Neural progenitor cell (in vitro differentiated cells): ENCODE measurements at places on chromosomes 7 and 10. TPM values are rescaled to one million over a fixed set of nuclear protein-coding genes. Genes with fewer than 3 reads are reported as not detected.
A peak's percentile ranks its signal among the peaks of the same experiment; 100 is the strongest.

- H3K4me1 ChIP-seq: no peaks in the 10 kb centered on the region
- H3K4me3 ChIP-seq: no peak overlapping the region
- H3K36me3 ChIP-seq: no peaks in the 10 kb centered on the region
- DNase-seq: no peak
- H3K27me3 ChIP-seq: no peaks in the 10 kb centered on the region
Observed at GRCh38 chr10:123392182-123392963, 238.2 kb downstream of the BUB3 start.

GRCh38 chr7:52656098-52656497, 379.3 kb upstream of the POM121L12 start:
- no peaks in the 10 kb centered on the region for H3K4me1 ChIP-seq
- H3K27ac ChIP-seq: no peak overlapping the region
- H3K27me3 ChIP-seq: no peaks in the 10 kb centered on the region
- H3K4me3 ChIP-seq: no peak overlapping the region
- DNase-seq: no peak
- H3K36me3 ChIP-seq: no peaks in the 10 kb centered on the region

ZNF775 gene
- 3.0 and 26.1 TPM in 2 replicates for total RNA-seq

- no peak for DNase-seq
- no peak overlapping the region for H3K27ac ChIP-seq
- no peaks in the 10 kb centered on the region for H3K27me3 ChIP-seq
- no peaks in the 10 kb centered on the region for H3K4me1 ChIP-seq
Observed at GRCh38 chr7:130293521-130293920, 560 bp downstream of the CPA4 start.

COL28A1 gene
- total RNA-seq: 0.43 and 0.60 TPM in 2 replicates

- H3K27me3 ChIP-seq: no peaks in the 10 kb centered on the region
- H3K4me1 ChIP-seq: peaks cover 3% of the 10 kb centered on the region
- DNase-seq: no peak
Observed at GRCh38 chr7:69907720-69908119, 309.4 kb downstream of the AUTS2 start.

- H3K4me3 ChIP-seq: no peak overlapping the region
- no peaks in the 10 kb centered on the region for H3K36me3 ChIP-seq
- no peaks in the 10 kb centered on the region for H3K4me1 ChIP-seq
- DNase-seq: no peak
- H3K27me3 ChIP-seq: no peaks in the 10 kb centered on the region
Observed at GRCh38 chr10:48758411-48758810, 73.7 kb downstream of the WDFY4 start.

GRCh38 chr7:125504848-125505247, 575.2 kb upstream of the POT1 start:
- H3K27me3 ChIP-seq: no peaks in the 10 kb centered on the region
- H3K4me1 ChIP-seq: peaks cover 7% of the 10 kb centered on the region
- no peak for DNase-seq

DNA sequence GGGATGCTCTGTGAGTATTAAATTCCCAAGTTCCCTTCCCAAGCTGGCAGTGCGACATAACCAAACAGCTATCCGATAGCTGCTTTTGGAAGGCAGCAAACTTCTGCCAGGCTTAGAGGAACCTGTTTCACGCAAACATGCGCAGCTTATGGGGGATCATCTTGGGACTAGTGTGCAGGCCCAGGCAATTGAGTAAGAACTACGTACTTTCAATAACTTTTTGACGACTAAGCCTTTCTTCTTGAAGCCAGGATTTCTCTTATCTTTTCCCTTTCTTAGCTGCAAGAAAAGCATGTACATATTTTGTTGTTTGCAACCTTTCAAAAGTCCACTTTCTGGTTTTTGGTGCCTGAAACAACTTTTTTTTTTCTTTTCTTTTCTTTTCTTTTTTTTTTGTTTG, 28.7 kb upstream of the SEPHS1 start:
- peaks cover 6% of the 10 kb centered on the region for H3K27me3 ChIP-seq
- H3K27ac ChIP-seq: no peak overlapping the region
- no peak for DNase-seq
- no peaks in the 10 kb centered on the region for H3K36me3 ChIP-seq
- no peak overlapping the region for H3K4me3 ChIP-seq

DNA sequence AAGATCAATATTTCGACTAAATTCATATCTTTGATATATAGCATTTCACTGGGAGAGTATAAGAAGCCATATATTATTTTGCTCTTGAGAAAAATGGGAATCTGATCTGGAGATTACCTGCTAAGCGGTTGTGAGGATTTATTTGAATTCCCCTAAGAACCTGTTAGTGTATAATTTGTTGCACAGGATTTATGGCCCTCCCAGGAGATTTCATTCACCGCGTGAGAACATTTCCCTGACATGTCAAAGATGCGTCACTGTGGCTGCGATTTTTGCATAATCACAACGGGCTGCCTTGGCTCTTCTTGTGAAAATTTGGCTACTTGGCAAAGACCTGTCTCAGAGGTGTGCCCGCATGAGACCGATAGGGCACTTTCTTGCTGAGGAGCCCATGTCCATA, 184.7 kb upstream of the PFKP start:
- DNase-seq: no peak
- H3K36me3 ChIP-seq: no peaks in the 10 kb centered on the region
- H3K4me1 ChIP-seq: no peaks in the 10 kb centered on the region
- H3K27ac ChIP-seq: no peak overlapping the region
- H3K4me3 ChIP-seq: no peak overlapping the region
- H3K27me3 ChIP-seq: no peaks in the 10 kb centered on the region

DNA sequence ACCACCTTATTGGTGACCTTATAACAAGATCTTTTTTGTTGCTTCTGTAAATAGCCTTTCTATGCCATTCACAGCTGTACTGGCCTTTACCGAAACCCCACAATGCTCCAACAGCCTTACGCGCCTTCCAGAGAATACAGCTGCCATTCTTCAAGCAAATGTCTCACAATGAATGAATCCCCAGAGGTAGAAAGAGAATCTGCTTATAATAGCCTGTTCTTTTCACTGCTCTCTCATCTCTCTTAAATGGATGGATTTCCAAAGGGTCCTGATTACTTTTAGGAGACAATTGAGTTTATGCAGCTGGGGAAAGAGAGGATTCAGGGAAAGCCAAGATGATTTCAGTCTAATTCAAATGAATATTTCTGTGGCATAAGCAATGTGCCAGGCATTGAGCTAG, 183.1 kb upstream of the PDE1C start:
- H3K27ac ChIP-seq: no peak overlapping the region
- H3K4me1 ChIP-seq: peaks cover 15% of the 10 kb centered on the region
- peak; percentile 59 for DNase-seq

GRM3 gene
- 13.6 and 22.2 TPM in 2 replicates for total RNA-seq

DNA sequence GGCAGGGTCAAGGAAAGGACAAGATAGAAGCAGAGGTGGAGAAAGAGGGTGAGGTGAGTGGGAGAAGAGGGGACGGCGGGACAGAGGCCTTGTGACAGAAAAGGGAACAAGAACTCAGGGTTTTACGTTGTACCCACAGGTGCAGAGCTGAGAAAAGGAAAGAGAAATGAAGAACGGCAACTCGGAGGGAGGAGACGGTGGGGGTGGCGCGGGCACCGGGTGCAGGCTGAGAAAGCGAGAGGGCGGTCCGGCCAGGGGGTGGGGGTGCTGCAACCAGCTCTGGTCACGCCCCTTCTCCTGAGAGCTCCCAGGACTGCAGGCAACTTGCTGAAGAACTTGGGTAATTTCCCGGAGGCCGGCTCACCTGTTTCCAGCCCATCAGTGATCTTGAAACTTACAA, 65.3 kb downstream of the CARD11 start:
- peaks cover 11% of the 10 kb centered on the region for H3K4me1 ChIP-seq
- H3K4me3 ChIP-seq: no peak overlapping the region
- H3K36me3 ChIP-seq: no peaks in the 10 kb centered on the region
- no peak overlapping the region for H3K27ac ChIP-seq

DNA sequence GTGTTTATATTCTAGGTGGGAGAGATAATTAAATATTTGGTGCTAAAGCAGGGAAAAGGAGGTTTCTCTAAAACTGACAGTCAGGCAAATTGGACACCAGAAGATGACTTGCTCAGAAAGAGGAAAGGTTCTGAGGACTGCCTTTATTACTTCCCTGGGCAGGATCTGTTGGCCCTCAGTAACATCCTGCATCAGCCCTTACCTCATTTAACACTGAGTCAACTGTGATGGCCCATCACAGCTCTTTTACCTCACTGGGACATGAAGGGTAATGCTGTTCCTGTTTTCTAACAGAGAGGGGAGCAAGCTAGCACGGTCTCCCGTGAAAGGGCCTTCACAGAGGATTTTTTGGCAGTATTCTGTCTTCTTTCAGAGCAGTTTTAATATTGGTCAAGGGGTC, 12.0 kb downstream of the PPP1R17 start:
- peaks cover 8% of the 10 kb centered on the region for H3K27me3 ChIP-seq
- no peak for DNase-seq
- H3K27ac ChIP-seq: no peak overlapping the region
- no peaks in the 10 kb centered on the region for H3K36me3 ChIP-seq
- peaks cover 5% of the 10 kb centered on the region for H3K4me1 ChIP-seq
- H3K4me3 ChIP-seq: no peak overlapping the region

OR9A2 gene
- not detected in 2 replicates for total RNA-seq

GRCh38 chr10:5816170-5816569, 2.9 kb upstream of the GDI2 start:
- peaks cover 14% of the 10 kb centered on the region for H3K4me1 ChIP-seq
- H3K4me3 ChIP-seq: no peak overlapping the region
- no peak for DNase-seq
- H3K27ac ChIP-seq: no peak overlapping the region
- H3K36me3 ChIP-seq: no peaks in the 10 kb centered on the region

DNA sequence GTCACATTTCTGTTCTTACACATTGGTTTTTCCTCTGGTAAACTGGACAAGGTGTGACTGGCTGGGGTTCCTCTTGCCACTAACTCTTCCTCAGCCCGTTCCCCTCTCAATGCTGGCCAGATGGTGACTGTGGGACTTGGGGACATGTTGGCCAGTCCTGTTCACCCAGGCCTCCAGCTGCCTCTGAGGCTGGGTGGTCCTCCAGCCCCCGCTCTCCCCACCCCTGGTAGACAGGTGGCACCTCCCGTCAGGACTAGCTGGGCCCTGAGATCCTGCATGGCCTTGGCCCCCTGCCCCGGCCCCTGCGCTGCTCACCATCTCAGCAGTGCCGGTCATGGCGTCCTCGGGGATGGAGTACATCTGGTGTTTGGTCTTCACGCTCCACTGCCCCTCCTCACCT, 10.8 kb upstream of the MYL7 start:
- no peak overlapping the region for H3K27ac ChIP-seq
- DNase-seq: no peak
- no peak overlapping the region for H3K4me3 ChIP-seq
- peaks cover 4% of the 10 kb centered on the region for H3K27me3 ChIP-seq

GIMAP4 gene
- not detected in 2 replicates for total RNA-seq
